ENCODE measurements at places on chromosomes 3 and 15. TPM values are rescaled to one million over a fixed set of nuclear protein-coding genes. Genes with fewer than 3 reads are reported as not detected.

DNA sequence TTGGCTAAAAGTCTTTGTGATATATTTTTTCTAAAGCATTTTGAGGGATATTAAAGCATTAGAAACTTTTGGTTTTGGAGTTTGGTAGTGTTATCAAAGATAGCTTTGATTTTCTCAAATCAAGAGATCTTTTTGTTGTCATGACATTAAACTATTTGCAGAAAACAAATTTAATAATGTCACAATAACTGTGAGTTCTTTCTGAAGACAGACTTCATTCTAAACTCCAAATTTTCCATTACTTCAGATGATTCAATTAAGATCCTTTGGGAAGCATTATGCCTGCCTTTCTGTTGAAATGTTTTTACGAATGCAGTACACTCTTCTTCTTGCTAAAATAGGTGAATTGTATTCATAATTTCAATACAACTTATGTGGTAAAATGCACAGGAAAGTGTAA lies 145.4 kb downstream of the ALCAM start:
- DNase-seq: no peak

GRCh38 chr3:123372686-123373473 lies 76.0 kb downstream of the ADCY5 start:
- DNase-seq: no peak

GRCh38 chr3:23105048-23105447 lies 98.1 kb upstream of the UBE2E2 start:
- DNase-seq: no peak

CKMT1A gene
- not detected for total RNA-seq

GRCh38 chr15:35705884-35706585 lies 160.1 kb upstream of the DPH6 start:
- no peak for DNase-seq

DNA sequence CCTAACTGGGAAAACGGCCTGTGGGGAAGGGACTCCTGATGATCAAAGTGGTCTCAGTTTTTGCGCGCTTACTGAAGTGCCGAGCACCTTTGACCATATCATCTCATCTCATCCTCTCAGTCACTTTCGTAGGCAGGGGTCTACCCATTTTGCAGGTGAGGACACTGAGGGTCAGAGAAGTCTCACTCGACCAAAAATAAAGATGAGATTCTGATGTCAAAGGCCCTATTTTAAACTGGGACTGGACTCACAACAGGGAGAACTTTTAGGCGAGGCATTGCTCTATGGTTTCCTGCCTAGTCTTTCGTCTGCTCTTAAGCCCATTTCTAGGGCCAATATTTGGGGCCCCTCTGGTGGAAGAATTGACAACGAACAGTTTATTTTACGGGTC lies 830 bp downstream of the SLC6A11 start:
- DNase-seq: no peak

DNA sequence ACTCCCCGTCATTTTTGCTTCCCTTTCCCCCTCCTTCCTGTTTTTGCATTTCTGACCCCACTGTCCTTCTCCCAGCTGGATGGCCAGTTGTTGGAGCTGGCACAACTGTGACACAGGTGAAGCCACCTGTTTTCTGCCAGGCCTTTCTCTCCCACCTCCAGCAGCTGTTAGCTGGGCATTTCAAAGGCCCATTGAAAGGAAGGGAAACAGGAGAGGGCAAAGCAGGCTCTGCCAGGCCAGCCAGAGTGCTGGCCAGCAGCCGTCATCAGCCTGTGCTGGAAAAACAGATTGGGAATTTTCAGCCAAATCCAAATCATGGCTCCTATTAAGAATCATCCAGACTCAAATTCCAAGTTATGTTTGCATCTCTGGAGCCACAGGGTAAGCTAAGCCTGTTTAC lies 155.2 kb upstream of the C2CD4B start:
- no peak for DNase-seq

P2RY1 gene
- 1.1 TPM for total RNA-seq

DNA sequence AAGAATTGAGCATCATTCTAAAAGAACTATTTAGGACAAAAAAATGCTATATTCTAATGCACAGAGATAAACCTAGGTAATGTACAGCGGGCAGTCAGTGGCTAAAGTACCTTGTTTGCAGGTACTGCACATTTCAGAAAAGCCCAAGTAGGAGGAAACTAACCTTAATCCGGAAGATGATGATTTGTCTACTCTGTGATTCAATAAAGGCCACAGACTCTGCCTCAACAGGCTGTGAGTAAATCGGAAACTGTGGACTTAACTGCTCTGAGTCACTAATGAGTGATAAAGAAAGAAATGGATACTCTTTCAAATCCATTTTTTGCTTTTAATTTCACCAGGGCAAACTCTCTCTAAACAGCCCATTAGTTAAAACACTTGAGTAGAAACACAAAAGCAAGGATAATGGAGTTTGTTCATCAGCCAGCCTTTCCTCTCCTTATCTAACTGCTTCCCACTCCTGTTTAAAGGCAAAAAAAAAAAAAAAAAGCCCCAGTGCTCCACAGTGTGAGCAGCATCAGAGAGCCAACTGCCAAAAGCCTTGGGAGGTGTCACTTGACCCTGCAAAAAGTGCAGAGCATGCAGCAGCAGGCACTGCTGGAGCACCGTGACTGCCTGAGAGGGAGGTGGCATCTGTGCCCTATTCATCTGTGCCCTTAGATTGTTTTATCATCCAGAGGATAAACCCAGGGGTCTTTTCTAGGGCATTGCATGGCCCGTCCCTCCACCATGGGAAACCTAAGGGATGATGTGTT lies 187.7 kb downstream of the SATB1 start:
- DNase-seq: peak; percentile 55

DNA sequence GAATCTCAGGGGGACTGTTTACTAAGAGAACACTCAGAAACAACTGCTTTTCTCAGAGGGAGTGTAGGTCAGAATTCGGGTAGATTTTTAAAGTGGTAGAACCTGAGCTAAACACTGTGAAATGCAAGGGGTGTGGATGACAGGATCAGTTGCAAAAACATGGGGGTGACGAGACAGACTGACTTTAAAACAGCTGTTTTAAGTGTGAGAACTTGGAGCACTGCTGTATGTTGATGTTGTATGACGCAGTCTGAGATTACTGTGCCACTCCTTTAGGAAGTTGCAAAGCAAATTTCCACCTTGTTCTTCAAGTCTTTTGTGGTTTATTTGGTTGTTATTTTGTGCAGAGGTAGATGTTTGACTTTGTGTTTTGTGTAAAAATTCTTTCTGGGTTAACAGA lies 36.8 kb upstream of the DIPK2A start:
- no peak for DNase-seq

DNA sequence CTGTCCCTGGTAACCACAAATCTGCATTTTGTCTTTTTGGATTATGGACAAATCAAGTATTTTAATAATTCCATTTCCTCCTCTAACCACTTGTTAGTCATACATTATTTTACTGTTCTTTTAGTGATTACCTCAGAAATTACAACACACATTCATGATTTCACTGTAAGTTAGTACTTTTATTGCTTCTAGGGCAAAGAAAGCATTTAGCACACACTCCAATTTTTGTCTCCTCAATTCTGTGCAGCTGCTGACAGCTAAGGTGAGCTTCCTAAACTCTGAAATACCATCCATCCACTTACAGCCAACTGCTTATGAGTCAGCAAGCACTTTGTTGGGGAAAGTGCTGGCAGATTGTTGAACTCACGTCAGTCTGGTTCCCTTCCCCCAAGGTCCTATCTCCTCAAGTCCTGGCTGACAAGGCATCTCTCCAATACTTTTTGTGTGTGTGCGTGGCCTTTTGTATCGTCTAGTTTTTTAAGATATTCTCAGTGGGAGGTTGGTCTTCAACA lies 49.4 kb upstream of the TNFAIP8L3 start:
- DNase-seq: no peak

DNA sequence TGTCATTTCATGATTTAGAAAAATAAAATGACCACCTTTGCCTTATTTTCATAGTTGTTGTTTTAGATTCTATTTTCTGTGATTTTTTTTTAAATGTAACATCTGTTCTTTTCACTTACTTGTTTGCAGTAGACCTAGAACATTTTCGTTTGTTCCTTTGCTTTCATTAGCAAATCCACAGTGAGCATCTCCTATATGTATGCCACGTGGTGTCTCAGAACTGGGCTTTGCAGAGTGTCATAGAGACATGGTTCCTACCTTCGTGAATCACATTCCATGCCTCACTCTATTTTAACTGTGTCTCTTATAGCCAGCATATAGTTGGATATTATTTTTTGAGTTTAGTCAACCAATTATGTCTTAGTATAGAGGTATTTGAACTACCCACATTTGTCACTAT lies 118.2 kb downstream of the KLF13 start:
- DNase-seq: no peak

DNA sequence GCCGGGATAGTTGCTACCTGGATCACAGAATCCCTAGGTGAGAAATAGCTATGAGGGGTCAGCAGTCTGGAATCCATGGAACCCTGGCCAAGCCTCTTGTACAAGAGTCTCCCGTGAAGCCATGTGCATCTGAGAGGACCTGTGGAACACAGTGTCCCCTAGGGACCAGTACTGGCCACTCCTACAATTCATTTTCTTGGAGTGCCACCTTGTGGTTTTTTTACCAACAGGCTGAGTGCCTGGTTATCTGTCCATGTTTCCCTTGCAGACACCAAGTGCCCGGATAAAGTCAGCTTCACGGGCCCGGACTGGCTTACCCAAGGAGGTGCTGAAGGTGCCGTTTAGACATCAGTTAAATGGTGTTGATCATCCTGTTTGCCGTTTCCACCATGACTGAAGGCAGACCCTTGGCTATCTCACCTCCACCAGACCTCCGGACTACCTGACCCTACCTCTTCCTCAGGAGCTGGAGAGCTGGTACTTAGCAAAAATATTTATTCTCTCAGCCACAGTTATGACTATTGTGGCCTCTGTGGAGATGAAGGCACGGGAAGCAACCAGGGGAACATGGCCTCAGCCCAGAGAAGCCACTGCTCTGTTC lies 93.9 kb downstream of the RBPMS2 start:
- DNase-seq: no peak

DNA sequence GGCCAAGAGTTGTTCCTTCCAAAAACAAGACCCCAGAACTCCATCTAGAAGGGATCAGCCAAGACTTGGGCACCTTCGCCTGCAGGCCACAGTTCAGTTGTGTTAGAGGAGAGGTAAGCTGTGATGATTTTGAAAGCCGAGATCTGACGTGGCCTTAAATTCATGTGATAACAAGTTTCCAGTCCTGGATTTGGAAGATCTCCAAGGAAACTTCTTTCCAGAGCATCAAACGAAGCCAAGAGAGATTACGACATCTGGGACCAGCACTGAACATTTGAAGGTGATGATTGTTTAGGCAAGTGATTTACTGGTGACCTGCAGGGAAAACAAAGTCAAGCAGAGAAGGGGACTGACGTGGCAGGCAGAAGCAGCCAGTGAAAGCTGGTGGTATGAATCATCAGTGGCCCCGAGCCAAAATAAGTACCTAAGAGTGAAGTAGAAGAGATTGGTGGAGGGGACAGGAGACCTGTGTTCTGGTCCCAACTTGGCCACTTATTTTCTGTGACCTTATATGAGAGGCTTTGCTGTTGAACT lies 339.0 kb upstream of the PROK2 start:
- DNase-seq: peak; percentile 45

DNA sequence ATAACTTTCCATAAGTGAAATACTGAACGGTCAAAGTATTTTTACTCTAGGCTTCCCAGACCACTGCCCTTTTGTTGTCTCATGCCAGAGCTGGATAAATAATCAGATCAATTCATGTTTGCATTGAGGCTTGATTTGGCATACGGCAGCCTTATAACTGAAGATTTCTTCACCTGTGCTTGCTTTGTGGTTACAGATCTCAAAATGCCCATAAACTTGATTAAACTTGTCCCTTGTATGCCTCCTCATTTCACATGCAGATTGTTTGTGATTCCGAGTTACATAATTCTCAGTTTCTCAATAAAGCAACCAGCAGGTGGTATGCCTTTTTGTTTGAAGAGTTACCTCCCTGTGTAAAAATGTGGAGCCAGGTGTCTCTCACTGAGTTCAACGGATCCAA lies 211.4 kb upstream of the LRIG1 start:
- DNase-seq: no peak

- no peak for DNase-seq
Measured at GRCh38 chr15:69181424-69181823, 21.0 kb downstream of the GLCE start.

Data from activated CD8-positive, alpha-beta memory T cell treated with anti-CD3 and anti-CD28 coated beads, Interleukin-2, amount 10 ng/mL, durations not matched to agents 7 days and 5 days (primary cell).